Activated T-cell treated with anti-CD3 and anti-CD28 coated beads, Interleukin-2, amount 50 U/mL, for 72 hours (primary cell): ENCODE measurements at places on chromosomes 11 and 22.

DNA sequence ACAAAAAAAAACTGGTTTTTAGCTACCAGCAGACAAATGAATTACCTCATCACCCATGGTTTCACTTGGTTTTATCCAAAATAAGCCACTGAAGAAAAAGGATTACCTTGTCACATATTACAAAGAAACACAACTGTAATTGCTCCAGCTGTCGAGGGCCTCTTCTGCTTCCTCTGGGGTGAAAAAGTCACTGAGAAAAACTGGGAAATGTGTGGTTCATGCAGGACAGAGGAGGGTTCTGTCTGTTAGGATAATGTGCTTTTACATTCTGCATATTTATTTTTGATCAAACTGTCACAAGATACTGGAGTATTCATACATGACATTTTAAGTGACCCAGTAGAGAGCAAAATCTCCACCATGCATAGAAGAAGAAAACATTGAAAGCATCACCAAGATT, 211.7 kb downstream of the NAV2 start:
- no peak for DNase-seq

DNA sequence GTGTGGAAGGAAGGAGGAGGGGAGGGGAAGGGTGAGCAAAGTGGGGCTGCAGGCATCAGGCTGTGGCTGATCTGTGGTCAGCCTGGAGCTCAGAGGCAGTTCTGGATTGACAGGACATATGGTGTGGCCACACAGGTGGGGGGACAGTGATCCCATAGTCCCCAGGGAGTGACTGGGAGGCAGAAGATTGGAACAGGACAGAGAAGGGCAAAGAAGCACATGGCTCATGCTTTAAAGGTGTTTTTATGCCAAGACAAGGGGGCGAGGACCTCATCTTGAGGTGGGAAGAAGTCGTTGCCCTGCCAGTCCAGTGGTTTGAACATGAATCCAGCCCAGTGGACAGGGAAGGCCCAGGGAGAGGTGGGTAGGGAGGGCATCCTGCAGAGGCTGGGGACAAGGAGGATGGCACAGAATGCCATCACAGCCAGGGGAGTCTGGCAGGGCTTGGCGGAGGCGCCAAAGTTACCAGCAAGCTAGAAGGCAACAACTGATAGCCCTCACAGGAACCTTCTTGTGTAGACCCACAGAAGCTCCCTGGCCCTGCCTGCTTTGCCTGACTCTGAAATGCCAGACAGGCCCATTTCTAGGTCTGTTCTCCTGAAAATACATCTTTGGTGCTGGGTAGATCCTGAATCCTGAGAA, 3.1 kb downstream of the BET1L start:
- no peak for DNase-seq

- DNase-seq: no peak
Observed at GRCh38 chr11:33268945-33269540, 11.9 kb downstream of the HIPK3 start.

DNA sequence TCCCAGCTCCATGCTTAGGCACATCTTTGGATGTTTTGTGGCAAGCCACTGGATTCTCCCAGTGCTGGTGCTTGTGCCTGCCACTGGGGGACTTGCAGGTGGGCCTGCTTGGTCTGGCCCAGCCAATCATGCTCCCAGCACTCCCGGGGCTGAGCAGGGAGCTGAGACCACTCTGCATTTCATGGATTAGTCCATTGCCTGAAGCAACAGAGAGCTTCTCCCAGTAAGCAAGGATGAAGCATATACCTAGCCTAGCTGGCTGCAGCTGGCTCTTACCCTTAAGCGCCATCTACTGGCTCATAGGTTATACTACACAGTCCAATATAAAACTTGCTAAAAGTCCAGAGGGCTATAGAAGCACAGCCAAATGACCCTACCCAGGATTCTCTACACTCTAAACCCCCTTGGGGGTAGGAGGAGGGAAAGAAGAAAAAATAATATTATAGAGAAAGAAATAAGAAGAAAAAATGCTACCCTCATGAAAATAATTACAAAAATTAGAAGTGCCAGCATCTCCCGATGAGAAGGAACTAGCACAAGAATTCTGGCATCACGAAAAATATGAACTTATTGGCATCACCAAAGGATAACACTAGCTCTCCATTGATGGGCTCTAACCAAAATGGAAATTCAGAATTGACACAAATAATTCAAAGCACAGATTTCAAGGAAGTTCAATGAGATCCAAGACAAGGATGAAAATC, 275.3 kb downstream of the C11orf87 start:
- peak; percentile 10 for DNase-seq

GRCh38 chr11:2205981-2206690, 34.5 kb upstream of the TH start:
- no peak for DNase-seq

GRCh38 chr11:122745111-122745510, 89.6 kb downstream of the UBASH3B start:
- DNase-seq: no peak

DNA sequence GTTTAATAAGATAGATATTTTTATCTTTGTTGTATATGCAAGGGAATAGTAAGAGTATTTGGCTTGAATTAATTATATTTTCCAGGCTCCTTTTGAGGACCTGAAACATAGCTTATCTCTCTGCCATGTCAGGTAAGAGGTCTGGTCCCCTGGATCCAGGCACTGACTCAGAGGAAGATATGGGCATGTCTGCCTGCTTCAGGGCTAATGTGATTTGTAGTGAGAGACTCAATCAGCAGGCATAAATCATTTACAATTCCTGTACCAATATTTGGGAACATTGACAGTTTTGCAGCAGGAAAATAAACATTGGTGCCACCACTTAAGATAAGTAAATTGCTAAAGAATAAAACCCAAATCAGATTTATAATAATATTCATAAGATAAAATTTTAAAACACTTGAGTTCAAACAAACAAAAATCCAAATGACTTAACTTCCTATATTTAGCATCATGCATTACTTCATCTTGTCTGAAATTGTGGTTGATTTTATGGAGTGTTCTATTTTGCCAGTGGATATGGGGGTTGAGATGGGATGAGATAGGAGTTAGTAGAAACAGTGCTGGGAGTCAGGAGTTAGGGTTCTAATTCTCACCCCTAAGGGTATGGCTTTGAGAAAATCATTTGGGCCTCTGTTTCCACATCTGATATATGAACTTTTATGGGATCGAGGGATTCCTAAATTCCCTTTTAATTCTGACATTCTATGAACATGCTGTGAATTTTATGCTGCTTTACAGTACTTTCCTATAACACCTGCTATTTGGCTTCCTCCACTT, 5.1 kb upstream of the CALCA start:
- no peak for DNase-seq

DNA sequence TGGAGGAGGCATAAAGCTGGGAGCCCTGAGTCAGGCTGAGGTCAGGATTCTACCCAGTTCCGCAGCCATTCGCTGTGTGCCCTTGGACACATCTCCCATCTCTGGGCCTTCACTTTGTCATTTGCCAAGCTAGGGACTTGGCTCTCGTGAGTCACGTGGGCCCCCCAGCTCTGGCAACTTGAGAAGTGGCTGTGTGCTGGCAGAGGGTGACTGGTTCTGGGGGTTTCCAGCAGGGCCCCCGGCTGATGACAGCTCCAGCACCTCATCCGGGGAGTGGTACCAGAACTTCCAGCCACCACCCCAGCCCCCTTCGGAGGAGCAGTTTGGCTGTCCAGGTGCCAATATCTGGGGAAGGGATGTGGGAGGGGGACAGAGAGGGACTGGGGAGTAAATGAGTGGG, 46.6 kb downstream of the CD6 start:
- DNase-seq: peak; percentile 47

- no peak for DNase-seq
Observed at GRCh38 chr22:38685761-38686160, 4.0 kb downstream of the TOMM22 start.

DNA sequence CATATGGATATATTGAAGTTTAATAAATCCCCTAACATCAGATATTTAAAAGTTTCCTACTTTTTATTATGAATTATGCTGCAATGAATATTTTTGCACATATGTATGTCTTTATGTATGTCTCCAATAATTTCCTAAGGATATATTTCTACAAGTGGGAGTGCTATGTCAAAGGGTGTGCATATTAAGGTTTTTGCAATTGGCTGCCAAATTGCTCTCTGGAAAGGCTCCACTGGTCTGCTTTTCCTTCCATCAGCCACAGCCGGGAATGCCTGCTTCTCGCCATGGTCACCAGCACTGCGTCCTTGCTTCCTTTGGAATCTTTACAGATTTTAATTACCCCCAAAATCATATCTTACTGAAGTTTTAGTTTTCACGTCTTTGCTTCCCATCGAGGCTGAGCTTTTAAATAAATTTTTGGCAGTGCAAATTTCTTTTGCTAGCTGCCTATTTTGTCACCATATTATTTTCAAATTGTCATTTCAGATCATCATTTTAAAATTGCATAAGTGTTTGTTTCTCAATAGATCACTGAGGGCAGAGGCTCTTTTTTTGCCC, 221.7 kb downstream of the SNX19 start:
- no peak for DNase-seq

GRCh38 chr11:75815345-75816168, 547 bp downstream of the UVRAG start:
- peak; percentile 45 for DNase-seq

- DNase-seq: no peak
Observed at GRCh38 chr22:50078761-50079160, 6.5 kb downstream of the MLC1 start.
